ENCODE measurements at places on chromosomes 6 and 20. TPM values are rescaled to one million over a fixed set of nuclear protein-coding genes. Genes with fewer than 3 reads are reported as not detected.

Gene TNNC2
- total RNA-seq = not detected

DNA sequence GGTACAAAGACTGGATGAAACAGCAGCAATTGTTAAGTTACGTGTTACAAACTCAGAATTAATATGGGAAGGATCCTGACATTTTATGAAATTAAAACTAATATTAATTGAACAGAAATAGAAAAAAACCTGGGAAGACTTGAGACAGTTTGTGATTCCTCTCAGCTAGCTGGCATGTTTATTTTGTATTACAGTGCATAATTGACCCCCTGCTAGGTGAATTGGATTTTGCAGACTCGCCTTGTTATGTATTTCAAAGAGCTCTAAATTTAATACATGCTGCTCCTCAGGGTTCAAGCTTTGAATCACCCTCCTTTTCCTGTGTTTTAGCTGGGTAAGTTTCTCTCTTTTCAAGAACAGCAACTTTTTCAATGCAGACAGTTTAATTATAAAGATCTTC, 339.4 kb downstream of the PLCB1 start:
- no peak overlapping the region for H3K27ac ChIP-seq
- no peaks in the 10 kb centered on the region for H3K4me1 ChIP-seq
- no peak for DNase-seq
- H3K36me3 ChIP-seq = no peaks in the 10 kb centered on the region
- H3K4me3 ChIP-seq = no peak overlapping the region

DNA sequence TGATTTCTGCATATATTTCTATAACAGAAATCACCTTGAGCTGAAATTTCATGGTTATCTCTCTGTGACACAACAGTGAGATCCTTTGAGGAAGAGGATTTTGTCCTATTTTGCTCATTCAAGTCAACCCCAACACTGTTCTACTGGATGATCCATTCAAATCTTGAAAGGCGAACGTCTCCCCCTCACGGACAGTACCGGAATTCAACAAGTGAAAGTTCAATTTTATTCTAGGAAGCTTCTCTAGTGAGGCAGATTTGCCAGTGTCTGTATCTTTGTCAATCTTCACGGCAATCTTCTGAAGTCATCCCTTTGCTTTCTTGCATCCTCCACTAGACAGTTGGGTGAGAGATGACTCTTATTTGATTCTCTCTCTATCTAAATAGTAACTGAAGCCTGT, 91.7 kb upstream of the PDE7B start:
- H3K36me3 ChIP-seq = no peaks in the 10 kb centered on the region
- no peaks in the 10 kb centered on the region for H3K4me1 ChIP-seq
- H3K27me3 ChIP-seq = no peaks in the 10 kb centered on the region
- no peak overlapping the region for H3K4me3 ChIP-seq
- DNase-seq = no peak

DNA sequence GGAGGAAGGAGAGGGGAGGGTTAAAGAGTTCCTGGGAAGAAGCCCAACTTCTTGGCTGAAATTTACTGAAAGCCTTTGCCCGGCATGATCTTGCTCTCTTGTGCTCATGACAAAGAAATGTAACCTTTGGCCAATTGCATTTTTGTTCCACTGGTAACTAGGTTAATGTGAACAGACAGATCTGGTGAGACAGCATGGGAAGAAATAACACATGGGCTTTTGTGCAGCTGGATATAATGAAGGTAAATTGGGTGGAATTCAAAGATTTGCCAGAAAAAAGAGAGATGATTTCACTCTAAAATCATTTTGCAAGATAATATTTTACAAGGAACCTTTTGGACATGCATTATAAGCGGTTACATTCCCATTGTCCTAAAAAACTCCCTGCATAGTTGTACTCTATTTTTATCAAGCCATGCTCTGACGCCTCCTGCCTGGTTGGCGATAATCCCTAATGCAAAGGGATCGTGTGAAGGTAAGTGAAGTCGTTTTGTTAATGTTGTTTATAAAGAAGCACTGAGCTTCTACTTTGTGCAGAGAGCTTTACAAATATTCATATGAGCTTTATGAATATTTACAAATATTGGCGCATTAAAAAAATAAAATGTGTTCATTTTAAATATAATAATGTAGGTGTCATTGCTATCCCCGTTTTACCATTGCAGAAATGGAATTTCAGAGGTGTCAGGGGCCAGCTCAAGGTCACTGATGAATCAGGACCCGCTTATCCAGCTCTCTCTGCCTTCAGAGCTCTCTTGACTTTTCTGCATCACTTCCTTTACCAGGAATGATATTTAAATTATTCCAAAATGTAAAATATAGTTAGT, 161.3 kb upstream of the AGPAT4 start:
- DNase-seq = peak; percentile 70
- peaks cover 27% of the 10 kb centered on the region for H3K4me1 ChIP-seq
- H3K27me3 ChIP-seq = no peaks in the 10 kb centered on the region
- H3K36me3 ChIP-seq = no peaks in the 10 kb centered on the region
- no peak overlapping the region for H3K4me3 ChIP-seq
- peak overlapping the region; percentile 87 for H3K27ac ChIP-seq

GRCh38 chr20:57449398-57450354, 58.5 kb downstream of the RBM38 start:
- H3K4me3 ChIP-seq = no peak overlapping the region
- no peaks in the 10 kb centered on the region for H3K27me3 ChIP-seq
- H3K4me1 ChIP-seq = no peaks in the 10 kb centered on the region

GRCh38 chr6:131976545-131977061, 25.4 kb upstream of the CCN2 start:
- no peaks in the 10 kb centered on the region for H3K36me3 ChIP-seq
- H3K4me3 ChIP-seq = no peak overlapping the region
- H3K27me3 ChIP-seq = no peaks in the 10 kb centered on the region
- peak overlapping the region; percentile 26 for H3K27ac ChIP-seq

- H3K36me3 ChIP-seq = no peaks in the 10 kb centered on the region
- H3K27me3 ChIP-seq = no peaks in the 10 kb centered on the region
- DNase-seq = no peak
- H3K4me3 ChIP-seq = peak overlapping the region; percentile 8
These were observed 108.4 kb upstream of the PRSS16 start for GRCh38 chr6:27138837-27139755.

DNA sequence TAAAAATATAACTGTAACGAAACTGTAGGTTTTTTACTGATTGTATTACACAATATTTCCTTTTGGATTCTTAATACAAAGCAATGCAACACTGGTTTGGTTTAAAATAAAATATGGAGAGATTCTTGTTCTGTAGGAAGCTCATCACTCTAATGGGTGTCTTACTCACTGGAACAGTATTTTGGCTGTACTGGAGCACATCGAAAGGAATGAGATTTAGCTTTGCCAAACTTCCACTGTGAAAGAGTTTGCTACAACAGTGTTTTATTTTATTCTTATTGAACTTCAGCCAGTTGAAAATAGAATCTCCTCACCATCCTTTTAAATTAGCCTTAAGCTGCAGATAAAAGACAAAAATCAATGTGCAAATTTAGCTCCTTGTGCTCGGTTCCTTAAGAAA, 230.7 kb upstream of the QKI start:
- DNase-seq = no peak
- H3K36me3 ChIP-seq = no peaks in the 10 kb centered on the region
- H3K27ac ChIP-seq = no peak overlapping the region
- no peak overlapping the region for H3K4me3 ChIP-seq
- H3K27me3 ChIP-seq = no peaks in the 10 kb centered on the region
